ENCODE measurements at places on chromosomes 1 and 21. TPM values are rescaled to one million over a fixed set of nuclear protein-coding genes. Genes with fewer than 3 reads are reported as not detected.
A peak's percentile ranks its signal among the peaks of the same experiment; 100 is the strongest.

GRCh38 chr1:67052741-67053534 lies 1.0 kb downstream of the SLC35D1 start:
- DNase-seq: peak; percentile 36

- no peak for DNase-seq
These were observed 24.9 kb downstream of the CHML start for GRCh38 chr1:241615043-241615974.

The TMEM52 gene
- total RNA-seq: 13.4 TPM

The TIE1 gene
- total RNA-seq: 1.5 TPM

DNA sequence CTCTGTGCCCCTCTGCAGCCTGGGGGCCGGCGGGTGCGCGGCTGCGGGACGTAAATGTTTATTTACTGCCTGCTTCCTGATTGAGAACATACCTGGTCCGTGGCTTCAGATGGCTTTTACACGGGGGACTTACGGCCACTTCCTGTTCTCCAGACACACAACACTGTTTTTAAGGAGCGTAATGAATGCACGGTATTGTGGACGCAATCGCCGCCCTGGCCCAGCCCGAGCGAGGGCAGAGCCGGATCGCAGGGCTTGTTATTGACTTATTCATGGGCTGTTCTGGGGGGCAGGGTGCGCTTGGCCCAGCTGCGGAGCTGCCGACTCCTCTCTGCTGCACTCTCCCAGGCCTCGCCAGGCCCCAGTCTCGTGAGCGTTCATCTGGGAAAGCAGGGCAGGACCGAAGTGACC lies 52.8 kb upstream of the ACTRT2 start:
- peak; percentile 9 for DNase-seq

DNA sequence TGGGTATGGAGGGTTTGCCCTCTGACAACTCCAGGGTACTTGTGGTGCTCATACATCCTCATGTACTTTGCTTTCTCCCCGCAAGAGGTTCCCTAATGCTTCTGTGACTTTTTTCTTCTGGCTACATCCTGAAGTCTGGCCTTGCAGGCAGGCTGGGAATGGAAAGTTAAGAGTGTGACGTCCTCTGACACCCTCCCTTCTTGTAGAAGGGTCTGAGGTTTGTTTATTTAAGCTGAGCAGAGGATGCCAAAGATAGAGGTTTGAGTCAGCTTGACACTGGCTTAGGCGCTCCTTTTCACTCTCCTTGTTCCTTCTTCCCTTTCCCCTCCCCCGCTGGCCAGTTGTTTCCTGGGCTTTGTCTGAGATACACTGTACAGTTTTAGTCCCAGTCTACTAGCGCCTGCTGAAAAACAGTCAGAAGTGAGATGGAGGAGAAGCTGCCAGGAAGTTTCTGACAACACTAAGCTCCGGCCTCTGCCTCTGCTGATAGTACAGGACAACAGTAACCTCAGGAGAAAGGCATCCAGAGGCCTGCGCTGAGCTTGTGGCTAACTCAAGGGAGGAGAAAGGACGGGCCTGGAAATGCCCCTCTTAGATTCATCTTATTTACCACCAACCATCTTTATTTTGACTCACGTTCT lies at the start of gene MACF1:
Gene MACF1, plus strand, starts transcription at position 255 of the 641 bp plus-strand sequence. Its CDS starts 328 bp downstream, at position 583.
- peak; percentile 56 for DNase-seq

Data from GM23338 (cell line).